ENCODE measurements at places on chromosomes 11 and 22. TPM values are rescaled to one million over a fixed set of nuclear protein-coding genes. Genes with fewer than 3 reads are reported as not detected.

The RIMBP3B gene
- total RNA-seq: 0.82 TPM

The C11orf16 gene
- not detected for total RNA-seq

The OR10D3 gene
- total RNA-seq: not detected

The C22orf42 gene
- total RNA-seq: 0.41 TPM

The PRG2 gene
- total RNA-seq: not detected

The AGBL2 gene
- total RNA-seq: 0.41 TPM

The CRYBA4 gene
- not detected for total RNA-seq

The GSC2 gene
- total RNA-seq: not detected

The F2 gene
- not detected for total RNA-seq

The POU2AF1 gene
- not detected for total RNA-seq

The SLC22A25 gene
- total RNA-seq: not detected

The TMEM45B gene
- 0.41 TPM for total RNA-seq

The C11orf65 gene
- 0.41 TPM for total RNA-seq

The PNPLA5 gene
- under 0.01 TPM for total RNA-seq

The MB gene
- not detected for total RNA-seq

The TMEM126B gene
- total RNA-seq: 47.3 TPM

The LMNTD2 gene
- total RNA-seq: not detected

The CAVIN3 gene
- total RNA-seq: 7.3 TPM

The ALX4 gene
- 1.2 TPM for total RNA-seq

The OR6A2 gene
- total RNA-seq: 0.41 TPM

The GLYAT gene
- not detected for total RNA-seq

The RNF121 gene
- 17.9 TPM for total RNA-seq

The FOSL1 gene
- total RNA-seq: not detected

The CCDC157 gene
- 5.3 TPM for total RNA-seq

The CD3D gene
- total RNA-seq: not detected

The SLC5A4 gene
- total RNA-seq: not detected

The ZP1 gene
- not detected for total RNA-seq

The OSM gene
- 0.41 TPM for total RNA-seq

Data from frontal cortex (tissue), 4 donors.